ENCODE measurements at places on chromosomes 5 and 9.

GRCh38 chr5:110588286-110588980 lies 138.0 kb downstream of the TMEM232 start:
- no peak for DNase-seq

DNA sequence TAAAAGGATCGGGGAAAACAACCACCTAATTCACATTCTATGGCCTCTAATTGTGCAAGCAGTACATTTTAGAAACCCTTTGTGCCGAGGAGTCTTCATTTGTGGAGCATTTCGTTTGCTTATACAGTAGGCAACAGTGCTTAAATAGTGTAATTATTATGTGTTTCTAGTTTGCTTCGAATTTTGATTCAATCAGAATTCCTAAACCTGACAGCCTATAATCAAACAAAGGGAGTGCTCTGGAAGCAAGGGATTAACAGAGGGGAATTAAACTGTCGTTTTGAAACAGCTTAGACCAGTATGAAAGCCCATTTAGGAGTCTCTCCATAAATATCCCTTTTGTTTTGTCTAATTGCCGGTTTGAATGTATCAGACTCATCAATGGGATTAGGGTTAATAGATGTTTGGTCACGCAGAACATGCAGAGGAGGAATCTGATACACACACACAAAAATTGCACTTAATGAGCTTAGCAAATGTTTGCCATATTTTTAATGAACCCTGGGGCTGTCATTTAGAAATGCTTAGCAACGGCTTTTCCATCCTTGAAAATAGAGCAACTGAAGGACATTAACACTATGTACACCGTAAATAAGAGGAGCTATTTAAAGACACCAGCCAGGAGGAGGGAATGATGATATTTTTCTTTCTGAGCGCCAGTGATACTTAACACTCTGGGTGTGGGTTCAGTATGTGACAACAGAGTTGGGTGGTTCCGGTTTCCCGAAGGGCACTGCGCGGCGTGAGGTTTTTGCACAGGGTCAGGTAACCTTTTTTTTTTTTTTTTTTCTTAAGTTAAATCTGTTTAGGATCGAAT lies 404.7 kb downstream of the TLE4 start:
- no peak for DNase-seq

DNA sequence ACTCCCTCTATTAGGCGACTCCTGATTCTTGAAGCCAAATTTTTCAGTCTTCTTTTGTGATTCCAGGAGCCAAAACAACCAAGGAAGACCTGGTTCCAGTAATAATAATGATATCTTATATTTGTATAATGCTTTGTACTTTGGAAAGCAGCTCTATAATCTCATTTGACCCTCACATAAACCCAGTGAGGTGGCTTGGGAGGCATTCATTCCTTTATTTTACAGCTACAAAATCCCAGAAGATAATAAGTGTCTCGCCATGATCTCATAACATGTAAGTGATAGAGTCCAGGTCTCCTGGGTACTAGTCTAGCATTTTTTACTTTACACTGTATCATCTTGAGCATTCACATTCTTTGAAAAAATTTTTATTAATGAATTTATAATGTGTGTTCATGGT lies 143.1 kb downstream of the ACTBL2 start:
- DNase-seq: no peak

GRCh38 chr9:17839776-17840175 lies 260.9 kb downstream of the SH3GL2 start:
- DNase-seq: no peak

DNA sequence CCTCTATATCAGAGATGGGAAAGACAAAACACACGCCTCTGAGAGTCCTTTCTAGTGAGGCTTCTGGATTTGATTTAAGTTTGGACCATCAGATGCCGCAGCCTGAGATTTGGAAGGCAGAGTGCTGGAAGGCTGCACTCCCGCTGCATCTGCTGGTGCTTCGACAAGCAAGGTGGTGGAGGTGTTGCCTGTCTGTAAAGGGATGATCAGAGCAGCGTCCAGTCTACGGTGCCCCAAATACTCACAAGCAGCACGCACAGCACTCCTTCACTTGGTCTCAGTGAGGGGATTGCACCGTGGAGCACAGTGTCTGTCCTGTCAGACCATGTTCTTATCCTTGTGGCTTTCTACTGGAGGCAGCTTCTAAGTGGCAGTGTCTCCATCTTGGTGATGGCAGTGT lies 221.4 kb downstream of the GADD45G start:
- no peak for DNase-seq

DNA sequence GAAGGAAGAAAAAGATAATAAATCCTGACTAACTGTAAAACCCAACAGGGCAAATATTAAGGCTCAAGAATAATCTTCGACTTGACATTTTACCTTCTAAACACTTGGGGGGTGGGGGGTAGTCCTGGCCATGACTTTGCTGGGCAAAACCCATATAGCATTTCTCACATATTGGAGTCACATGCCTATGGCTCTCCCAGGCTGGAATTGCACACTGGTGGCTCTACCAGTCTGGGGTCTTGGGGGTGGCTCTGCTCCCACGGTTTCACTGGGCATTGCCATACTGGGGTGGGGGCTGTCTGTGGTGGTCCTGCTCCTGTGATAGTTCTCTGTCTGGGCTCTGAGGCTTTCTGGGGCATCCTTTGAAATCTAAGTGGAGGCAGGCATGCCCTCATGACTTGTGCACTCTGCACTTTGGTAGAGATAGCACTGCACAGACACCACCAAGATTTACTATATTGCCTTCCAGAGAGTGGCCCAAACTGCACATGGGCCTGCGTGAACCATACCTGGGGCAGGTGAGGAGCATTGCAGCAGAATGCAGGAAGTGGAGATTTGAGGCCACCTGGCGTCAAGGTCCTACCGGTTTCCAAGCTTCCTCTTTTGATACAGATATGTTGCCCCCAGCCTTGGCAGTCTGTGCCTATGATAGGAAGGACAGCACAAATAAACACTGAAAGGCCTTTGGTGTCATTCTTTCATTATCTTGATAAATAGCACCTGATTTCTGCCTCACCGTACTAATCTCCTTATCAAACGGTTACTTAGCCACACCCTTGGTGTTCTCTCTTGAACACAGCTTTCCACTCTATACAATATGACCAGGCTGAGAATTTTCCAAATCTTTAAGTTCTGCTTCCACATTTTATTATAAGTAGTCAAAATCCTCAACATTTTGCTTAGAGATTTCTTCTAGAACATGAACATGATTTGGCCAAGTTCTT lies 29.8 kb downstream of the BAAT start:
- no peak for DNase-seq

DNA sequence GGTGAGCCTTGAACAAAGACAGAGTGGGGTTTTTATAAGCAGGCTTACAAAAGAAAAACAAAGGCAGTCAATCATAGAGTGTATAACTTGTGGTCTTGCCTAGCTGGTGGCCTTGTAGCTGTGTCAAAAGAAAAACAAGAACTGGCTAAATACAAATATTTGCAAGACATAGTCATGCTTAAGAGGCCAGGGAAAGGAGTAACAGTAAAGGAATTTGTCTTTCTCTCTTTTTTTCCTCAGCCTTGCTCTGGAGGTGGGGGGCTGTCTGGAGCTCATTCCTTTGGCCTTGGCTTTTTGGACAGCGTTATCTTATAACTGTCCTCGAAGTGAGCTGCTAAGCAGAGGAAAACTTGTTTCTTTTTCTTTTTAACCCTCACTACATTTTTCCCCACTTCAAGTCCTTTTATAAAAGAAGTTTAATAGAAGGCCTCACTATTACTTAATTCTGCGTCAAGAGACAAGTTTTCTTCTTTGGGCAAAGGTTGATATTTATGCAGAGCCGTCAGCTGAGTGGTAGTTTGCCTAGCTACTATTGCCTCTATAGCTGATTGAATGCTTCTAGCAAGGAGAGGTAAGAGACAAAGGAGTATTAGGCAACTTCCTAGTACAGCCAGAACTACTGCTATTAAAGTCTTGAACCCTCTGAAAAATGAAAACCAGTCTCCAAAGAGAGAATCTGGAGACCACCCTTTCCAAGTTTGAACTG lies 14.3 kb downstream of the CEL start:
- DNase-seq: no peak

DNA sequence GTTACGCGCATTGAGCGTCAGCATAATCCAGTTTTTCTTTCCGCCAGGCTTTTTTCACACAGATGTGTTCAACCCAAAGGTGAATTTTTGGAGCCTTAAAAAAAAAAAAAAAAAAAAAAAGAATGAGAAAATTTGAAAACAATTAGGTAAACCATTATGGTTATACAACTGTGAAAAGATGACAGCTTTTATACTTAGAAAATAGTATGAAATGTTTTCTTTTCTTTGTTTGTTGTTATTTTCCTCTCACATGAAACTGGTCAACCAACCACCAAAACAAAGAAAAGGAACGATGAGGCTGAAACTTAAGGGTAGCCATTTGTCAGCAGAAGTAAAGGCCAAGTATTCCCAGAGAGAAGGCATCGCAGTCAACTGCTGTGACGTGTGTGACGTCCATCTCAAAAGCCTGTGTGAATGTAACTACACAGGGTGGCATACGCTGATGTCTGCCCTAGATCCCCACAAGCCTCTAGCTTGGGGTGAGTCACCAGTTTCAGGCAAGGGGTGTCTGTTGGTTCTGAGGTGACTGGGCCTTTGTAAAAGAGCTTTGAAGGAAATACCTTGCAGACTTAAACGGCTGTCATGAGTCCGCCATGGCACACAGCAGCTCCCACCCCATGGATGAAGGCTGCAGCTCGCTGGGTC lies 182.9 kb downstream of the AOPEP start:
- DNase-seq: no peak

- DNase-seq: no peak
Observed at GRCh38 chr9:77707383-77708063, 59.4 kb upstream of the GNA14 start.

DNA sequence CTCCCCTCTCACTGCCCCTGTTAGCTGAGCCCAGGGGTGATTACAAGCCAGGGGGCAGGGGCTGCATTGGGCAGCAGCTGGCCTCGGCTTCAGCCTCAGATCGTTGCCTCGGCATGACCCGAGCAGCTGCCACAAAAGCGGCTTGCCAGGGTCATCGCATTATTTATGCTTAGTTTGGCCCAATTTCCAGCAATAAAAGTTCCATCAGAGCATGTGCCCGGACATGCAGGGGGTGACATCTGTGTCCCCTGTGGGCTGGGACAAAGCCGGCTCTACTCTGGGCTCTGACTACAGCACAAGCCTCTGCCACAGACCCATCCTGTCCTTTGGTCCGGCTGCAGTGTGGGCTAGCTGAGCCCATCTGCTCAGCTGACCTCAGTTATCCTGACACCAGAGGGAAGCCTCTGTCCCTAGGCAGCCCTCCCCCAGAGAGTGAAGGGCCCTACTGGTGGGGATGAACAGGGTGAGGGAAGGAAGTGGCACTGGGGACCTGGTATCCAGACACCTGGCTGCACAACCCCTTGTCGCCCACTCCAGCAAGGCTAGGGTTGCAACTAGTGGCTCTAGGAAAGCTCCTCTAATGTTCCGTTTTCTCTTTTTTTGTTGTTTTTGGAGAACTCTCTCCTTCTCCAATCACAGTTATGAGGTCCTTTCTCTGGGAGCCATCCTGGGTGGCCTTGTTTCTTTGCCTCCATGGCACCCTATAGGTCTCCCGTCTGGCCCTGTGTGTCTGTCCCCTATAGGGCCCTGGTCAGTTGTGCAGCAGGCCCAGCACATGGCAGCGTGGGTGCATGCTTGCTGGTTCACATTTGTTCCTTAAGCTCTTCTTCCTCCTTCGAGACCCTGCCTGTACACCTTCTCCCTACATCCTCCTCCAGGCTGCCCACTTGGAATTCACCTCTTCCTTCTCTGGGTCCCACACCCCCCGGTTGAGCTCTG lies 13.3 kb upstream of the GADD45G start:
- no peak for DNase-seq
